ENCODE measurements at places on chromosomes 6 and 20. TPM values are rescaled to one million over a fixed set of nuclear protein-coding genes. Genes with fewer than 3 reads are reported as not detected.
A peak's percentile ranks its signal among the peaks of the same experiment; 100 is the strongest.

DST gene
- total RNA-seq, result 167 TPM

SLC24A3 gene
- total RNA-seq, result 1.5 TPM

EPHA7 gene
- total RNA-seq, result 32.2 TPM

HLA-DPA1 gene
- total RNA-seq, result 1.8 TPM

EYA2 gene
- total RNA-seq, result 0.73 TPM

KCNQ5 gene
- total RNA-seq, result 1.0 TPM

BPIFB4 gene
- total RNA-seq, result not detected

OR2H1 gene
- total RNA-seq, result not detected

PRDM13 gene
- not detected for total RNA-seq

CFB gene
- 3.9 TPM for total RNA-seq

C6orf58 gene
- not detected for total RNA-seq

DNA sequence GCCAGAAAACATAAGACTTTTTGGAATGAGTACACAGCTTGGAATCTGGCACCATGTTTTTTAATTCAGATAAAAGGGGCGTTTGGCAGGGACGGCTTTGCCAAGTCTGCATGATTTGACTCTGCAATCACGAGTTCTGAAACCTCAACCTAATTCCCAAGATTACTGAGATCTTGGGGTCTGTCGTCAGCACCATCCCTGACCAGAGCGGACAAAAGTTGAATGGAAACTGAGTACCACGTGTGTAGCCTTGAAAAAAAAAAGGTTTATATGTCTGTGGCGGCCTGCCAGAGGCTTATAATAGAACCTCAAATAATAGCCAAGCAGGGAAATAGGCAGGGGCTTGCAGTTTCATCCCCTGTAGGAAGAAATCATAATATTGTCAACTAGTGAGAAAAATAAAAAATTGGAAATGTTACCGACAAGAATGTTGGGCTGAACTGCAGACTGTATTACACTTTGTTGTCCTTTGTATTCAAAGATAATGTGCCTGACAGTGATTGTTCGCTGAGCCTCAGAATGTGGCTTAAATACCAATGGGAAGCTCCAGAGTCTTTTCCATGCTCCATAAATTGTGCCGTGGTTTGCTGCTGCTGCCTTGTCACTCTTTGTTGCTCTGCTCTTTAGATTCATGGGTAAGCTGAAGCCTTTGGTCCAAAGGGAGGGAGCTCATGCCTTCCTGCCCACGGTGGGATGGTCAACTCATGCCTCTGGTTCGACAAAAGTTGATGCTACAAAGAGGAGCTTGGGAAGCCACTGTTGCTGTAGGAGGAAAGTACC is 118.8 kb upstream of the ARID1B start:
- no peak for DNase-seq

DNA sequence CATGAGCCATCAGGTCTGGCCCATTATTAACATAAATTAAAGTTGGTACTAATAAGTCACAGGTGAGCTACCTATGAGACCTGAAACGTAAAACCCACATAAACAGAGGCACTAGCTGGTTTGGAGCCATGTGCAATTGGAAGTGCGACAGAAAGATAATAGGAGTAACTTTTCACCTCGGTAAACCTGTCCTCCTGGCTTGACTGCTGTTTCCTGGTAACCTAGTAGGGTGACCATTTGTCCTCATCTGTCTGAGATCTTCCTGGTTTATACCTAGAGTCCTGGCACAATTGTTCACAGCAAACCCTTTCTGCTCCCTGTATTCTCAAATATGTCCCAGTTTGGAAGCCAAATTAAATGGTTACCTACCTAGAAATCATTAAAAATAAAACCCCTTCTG is 7.4 kb downstream of the TBC1D20 start:
- no peak for DNase-seq

DNA sequence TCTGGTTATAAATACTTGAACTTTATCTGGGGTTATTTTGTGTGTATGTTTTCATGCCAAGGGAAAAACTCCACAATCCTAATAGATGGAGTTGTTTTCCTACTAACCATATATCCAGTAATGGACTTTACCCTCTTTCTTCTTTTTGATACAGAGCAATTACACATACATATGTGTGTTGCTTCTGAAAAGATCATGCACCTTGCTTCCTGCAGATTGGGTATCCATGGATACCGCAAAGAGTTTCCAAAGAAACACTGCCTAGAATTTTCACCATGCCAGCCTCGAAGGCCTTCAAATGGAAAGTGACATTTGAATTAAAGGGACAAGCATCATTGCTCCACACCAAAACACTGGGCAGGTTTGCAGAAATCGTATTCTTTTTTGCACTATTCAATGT is 26.8 kb downstream of the HDDC2 start:
- DNase-seq, result no peak

- DNase-seq, result no peak
Measured at GRCh38 chr20:58907320-58908137, 55.0 kb downstream of the GNAS start.

DNA sequence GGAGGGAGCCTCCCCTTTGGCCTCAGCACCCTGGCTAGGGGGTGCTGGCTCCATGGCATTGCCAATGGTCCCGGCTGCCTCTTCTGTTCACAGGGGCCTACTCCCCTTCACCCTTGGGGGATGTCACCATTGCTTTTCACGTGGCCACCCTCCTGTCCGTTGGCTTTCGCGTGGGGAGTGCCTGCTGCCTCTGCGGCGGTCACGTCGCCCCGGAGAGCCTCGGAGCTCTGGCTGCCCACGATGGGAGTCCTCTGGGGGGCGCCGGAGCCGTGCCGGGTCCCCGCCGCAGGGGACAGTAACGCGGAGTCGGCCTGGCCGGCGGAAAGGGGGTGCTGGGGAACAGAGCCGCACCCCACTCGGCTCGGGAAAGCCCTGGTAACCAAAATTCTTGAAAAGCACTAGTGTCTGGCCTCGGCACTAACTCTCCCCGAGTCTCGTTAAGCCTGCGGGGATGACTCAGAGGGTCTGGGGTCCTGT is 661 bp upstream of the HEBP2 start:
- peak; percentile 37 for DNase-seq

GRCh38 chr6:57242505-57242904 is 20.4 kb upstream of the RAB23 start:
- DNase-seq, result no peak

GRCh38 chr20:63446216-63447024 is 26.0 kb downstream of the KCNQ2 start:
- DNase-seq, result no peak

GRCh38 chr20:48788486-48789072 is 39.2 kb downstream of the PREX1 start:
- DNase-seq, result no peak

- DNase-seq, result peak; percentile 22
Measured at GRCh38 chr20:10553326-10553984, 118.3 kb downstream of the SLX4IP start.

DNA sequence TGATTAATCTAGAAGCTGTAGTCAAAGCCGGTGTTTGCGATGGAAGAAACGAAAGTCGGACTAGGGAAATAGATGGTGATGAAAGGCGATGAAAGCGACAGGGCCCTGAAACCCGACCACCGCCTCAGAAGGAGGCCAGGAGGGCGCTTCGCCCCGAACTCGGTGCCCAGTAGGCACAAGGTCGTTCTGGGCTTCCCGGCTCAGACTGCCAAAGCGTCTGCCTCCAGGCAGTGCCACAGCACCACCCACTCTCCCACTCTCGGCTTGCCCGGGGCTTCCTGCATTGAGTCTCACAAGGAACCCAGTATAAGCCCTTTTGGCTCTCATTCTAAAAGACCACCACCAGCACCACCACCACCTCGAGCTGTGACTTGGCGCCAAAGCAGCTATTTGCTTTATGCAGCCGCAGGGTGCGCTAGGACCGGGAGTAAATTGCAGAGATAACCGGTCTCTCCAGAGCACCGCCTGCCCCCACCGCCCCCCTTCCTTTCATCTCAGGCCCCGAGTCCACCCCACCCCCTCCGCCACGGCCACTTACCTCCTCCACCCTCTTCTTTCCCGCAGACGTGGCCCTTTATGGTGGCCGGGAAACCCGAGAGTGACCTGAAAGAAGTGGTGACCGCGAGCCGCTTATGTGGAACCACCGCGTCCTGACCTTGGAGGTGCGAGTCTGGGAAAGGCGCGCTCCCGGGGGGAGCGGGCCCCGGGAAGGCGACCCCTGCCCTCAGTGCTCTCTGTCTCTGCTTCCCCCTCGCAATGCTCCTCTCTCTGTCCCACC is 2.4 kb downstream of the TCF21 start:
- DNase-seq, result no peak

- no peak for DNase-seq
Measured at GRCh38 chr20:23823111-23823510, 3.4 kb downstream of the CST2 start.

DNA sequence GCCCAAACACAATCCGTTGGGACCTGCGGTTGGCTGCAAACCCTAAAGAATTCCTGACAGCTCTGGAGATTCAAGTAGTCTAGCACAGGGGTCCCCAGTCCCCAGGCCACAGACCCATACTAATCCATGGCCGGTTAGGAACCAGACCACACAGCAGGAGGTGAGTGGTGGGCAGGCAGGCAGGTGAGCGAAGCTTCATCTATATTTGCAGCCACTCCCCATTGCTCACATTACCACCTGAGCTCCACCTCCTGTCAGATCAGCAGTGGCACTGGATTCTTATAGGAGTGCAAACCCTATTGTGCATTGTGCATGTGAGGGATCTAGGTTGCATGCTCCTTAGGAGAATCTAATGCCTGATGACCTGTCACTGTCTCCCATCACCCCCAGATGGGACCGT is 16.6 kb downstream of the TFEB start:
- no peak for DNase-seq

GRCh38 chr6:152380351-152380767 is 256.8 kb downstream of the SYNE1 start:
- DNase-seq, result no peak

GRCh38 chr20:6976106-6976900 is 208.8 kb downstream of the BMP2 start:
- DNase-seq, result no peak

- no peak for DNase-seq
Measured at GRCh38 chr20:34921436-34921835, 34.2 kb downstream of the GSS start.

- DNase-seq, result peak; percentile 51
Measured at GRCh38 chr6:36129941-36130666, at the start of gene MAPK13. Gene MAPK13 (plus strand): TSS chr6:36130513. CDS start chr6:36130583, 70 bp downstream.

GRCh38 chr6:19153270-19153980 is 683.7 kb upstream of the ID4 start:
- DNase-seq, result no peak

DNA sequence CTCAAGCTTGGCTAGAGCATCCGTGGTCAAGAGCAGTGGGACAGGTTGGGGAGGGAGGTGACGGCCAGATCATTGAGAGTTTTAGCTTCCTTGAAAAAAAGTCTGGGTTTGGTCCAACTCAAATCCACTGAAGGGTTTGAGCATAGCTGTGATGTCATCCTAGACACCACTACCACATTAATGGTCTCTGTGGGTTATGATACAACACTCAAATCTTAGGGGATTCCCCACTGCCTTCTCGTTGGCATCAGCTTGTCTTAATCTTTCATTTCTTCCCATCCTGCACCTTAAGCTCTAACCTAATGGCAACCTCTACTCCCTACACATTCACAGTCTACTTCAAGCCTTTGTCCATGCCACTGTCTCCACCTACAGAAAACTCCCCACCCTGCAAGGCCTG is 77.3 kb downstream of the BMP6 start:
- DNase-seq, result no peak

DNA sequence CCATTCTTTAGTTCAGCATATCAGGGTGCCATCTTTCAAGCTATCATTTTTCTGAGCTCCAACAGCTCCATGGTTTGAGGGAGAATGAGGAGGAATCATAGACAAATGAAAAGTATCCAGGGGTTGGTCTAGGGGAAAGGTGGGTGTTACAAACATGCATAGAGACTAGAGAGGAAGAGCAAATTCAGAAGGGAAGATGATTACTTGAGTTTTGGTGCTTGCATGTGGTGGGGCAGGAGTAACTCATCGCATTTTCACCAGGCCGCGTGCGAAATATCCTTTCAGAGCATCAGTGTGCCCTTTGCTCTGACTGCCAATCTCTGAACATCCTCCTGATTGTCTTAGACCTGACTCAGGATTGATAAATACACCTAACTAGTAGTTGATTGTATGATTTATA is 7.7 kb upstream of the BICRAL start:
- no peak for DNase-seq

GRCh38 chr6:104795363-104795762 is 64.4 kb downstream of the HACE1 start:
- no peak for DNase-seq

DNA sequence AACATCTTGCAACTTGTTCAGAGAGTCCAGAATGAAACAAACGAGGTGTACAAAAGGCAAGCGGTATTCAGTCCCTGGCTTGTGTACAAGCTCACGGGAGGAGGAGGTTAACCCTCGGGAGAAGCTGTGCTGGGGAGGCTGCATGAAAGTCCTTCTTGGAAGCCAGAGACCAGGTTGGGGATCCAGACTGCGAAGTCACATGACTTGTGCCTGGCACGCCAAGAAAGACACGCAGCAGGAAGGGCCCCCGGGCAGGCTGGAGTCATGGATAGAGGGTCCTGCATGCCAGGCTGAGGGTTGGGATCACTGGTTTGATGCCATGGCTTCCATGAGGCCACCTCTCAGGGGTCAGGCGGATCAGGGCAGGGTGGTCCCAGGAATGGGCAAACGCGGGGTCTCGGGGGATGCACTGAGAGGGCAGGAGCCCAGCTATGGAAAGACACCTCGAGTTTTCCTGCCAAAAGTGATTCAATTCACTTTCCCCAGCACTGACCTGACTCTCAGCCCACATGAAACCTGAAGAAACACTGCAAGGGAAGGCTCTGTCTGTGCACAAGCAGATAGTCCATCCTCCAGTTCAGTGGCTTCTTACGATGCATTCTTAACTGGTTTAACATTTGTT is 79.4 kb downstream of the DLL1 start:
- DNase-seq, result no peak

DNA sequence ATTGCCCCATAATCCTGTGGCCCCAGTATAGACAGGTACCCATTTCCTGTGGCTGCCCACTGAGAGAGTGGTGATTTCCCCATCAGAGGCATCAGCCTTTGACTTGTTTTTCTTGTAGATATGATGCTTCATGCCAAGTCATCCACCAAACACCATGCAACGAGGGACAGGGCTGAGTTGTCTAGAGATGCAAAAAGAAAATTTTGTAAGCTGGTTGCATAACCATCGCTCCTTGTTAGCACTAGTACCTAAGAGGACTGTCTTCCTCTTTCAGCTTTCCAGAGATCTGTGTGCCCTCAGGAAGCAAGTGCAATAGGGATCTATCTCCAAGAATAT is 166.8 kb downstream of the BCAS1 start:
- DNase-seq, result no peak

DNA sequence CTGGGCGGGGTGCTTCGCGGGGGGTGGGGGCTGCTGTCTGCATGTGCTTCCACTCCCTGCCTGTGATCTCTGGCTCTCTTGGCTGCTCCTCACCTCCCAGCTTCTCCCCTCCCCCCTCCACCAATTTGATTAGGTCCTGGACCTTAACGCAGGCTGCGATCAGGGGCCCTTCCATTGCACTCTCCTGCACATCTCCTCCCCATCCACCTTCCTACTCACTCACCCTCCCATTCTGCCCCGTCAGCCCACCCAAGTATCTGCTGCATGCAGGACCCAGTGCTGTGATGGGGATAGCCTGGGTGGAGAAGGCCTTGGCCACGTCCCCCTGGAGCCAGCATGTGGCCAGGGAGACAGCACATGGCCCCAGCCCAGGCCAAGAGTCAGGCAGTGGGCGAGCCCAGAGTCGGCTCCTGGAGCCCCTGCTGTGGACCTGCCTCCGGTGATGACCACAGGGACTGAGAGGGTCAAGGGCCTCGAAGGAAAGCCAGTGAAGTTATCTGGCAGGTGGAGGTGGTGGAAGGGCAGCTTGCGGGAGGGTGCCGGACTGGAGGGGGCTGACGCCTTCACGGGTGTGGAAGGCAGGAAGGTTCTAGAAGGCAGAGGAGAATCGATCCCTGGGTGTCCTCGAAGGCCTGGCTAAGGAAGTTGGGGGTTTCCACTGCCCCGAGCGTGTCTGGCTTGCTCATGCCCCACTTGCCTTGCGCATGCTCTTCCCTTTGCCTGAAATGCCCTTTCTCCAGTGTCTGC is 40.7 kb downstream of the SRC start:
- no peak for DNase-seq
